ENCODE measurements at places on chromosomes 12 and 14. TPM values are rescaled to one million over a fixed set of nuclear protein-coding genes. Genes with fewer than 3 reads are reported as not detected.

DNA sequence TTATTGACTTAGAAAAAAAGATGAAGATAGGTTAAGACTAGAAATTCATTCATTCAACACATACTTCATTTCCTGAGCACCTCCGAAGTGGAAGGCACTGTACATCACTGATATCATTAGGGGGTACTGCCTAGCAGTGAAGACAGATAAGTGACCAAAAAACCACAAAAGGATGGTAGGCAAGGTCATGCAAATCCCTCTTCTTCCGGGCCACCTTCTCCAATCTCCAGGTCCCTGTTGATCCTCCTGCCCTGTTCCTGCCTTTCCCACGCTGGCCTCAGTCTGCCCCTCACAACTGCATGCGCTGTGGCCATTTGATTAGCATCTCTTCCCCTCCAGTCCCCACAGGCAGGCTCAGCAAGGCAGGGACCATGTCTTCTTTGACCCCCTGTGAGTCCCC is 60.8 kb downstream of the SETD3 start:
- DNase-seq = no peak

- DNase-seq = no peak
These were observed 102.8 kb upstream of the FGD4 start for GRCh38 chr12:32296567-32296966.

DNA sequence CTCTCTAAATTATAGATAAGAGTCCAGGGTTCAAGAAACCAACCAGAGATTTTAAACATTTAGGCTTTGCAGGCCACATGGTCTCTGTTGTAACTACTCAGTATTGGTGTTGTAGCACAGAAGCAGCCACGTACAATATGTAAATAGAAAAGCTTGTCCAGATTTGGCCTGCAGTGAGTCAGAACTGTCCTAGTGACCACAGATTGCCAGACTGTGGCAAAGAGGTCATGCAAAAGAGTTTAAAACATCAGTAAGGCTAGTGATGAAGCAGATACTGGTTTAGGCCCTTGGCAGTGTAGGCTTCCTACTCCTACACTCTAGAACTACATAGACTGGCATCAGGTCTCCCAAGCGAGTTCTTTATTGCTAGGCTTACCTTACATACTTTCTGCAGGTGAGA is 117.6 kb upstream of the GARIN6 start:
- no peak for DNase-seq

DNA sequence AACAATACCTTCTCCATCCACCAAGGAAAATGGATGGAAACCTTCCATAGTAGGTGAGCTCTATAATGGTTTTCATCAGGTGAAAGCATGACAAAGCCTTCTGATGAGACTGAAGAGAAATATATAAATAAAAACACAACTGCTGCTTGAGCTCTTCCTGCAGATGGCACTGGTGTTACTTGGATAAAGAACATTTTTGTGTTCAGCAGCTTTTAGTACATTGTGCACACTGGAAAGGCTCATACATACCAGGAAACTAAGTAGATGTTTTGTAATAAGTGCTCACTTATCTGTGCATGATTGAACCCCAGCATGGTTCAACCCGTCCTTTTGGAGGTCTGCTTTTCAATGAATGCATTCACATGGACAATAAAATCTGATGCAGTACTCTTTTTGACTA is 357.3 kb upstream of the MIS18BP1 start:
- no peak for DNase-seq

- DNase-seq = no peak
These were observed 26.5 kb upstream of the PPP1R12A start for GRCh38 chr12:79961411-79961810.

GRCh38 chr12:93317227-93317626 is 60.5 kb upstream of the NUDT4 start:
- no peak for DNase-seq

DNA sequence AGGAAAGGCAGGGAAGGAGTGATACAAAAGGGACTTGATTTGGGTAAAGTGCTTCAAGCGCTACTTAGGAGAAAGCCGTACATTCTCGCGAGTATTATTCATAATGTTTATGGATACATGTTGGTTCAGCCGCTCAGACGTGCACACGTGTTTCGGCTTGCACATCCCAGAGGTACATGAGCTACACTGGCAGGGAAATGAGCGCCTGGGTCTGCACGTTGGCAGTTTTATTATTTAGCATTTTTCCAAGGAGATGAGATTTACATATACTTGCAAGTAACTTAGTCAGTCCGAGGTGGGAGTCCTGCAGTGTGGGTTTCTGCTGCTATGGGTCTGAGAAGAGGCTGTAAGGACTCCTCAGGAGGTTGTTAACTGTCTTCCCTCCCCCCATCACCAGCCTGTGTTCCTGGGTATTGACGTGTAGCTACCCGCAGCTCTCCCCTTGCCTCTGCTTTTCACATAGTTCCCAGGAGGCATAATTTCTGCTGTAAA is 1.5 kb downstream of the PRKCH start:
- no peak for DNase-seq

DNA sequence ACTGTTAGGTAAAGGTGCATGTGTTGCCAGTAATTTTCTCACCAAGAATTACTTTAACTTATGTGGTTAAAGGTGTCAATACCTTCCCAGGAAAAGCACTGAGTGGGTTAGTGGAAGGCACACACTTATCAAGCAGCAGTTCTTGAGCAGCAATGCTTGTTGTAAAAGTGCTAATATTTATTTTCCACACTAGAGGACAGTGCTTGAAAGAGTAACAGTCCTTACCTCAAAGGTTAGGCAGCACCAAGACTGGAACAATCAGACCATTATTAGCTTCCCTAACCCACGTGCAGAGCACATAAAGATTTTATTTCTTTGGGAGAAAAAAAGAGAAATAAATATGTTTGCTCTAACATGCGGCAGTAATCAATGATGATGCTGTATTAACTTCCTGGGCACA is 48.8 kb upstream of the KRR1 start:
- DNase-seq = no peak

Gene CCDC197
- total RNA-seq = not detected

Gene RIN3
- 19.2 TPM for total RNA-seq

Gene RASSF9
- 0.87 TPM for total RNA-seq

Gene FGF6
- total RNA-seq = not detected

Gene DACT1
- 4.3 TPM for total RNA-seq

Gene LMNTD1
- total RNA-seq = 0.82 TPM

Gene TCL1A
- not detected for total RNA-seq
